ENCODE measurements at places on chromosomes 2 and 18.

- DNase-seq = no peak
Observed at GRCh38 chr2:239957681-239958472, 67.3 kb downstream of the NDUFA10 start.

DNA sequence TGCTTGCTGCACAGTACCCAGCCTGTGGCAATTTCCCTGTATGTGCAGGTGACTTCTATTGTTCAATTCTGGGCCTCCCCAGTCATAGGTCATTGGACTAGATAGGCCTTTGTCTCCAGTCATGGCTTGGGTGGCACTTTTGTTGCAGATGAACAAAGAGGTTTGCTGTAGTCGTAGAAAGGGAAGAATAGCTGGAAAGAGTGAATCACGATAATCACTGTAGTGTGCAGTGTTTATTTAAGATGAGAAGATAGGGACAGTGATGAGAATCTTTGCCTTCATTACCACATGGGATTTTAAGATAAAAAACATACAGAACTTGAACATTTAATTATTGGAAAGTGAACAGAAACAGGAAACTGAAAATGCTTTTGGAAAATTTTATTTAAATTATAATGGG lies 156.1 kb upstream of the CYRIA start:
- no peak for DNase-seq

DNA sequence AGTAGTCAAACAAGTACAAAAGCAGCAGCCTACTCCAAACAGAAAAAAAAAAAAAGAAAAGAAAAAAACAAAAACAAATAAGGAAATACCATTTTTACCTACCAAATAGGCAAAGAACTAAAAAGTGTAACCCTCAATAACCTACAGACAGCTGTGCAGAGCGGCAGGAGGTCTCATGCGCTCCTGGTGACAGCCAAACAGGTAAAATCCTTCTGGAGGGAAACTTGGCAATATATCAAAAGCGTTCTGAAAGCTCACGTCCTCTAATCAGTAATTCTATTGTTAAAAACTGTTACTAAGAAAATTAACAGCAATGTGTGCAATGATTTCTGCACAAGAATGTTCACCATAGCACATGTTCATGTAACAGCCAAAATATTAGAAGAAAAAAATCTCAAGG lies 105.6 kb downstream of the AFF3 start:
- peak; percentile 4 for DNase-seq

GRCh38 chr2:147553775-147554271 lies 291.0 kb upstream of the ACVR2A start:
- no peak for DNase-seq

GRCh38 chr18:79252904-79253633 lies 142.7 kb upstream of the NFATC1 start:
- no peak for DNase-seq

DNA sequence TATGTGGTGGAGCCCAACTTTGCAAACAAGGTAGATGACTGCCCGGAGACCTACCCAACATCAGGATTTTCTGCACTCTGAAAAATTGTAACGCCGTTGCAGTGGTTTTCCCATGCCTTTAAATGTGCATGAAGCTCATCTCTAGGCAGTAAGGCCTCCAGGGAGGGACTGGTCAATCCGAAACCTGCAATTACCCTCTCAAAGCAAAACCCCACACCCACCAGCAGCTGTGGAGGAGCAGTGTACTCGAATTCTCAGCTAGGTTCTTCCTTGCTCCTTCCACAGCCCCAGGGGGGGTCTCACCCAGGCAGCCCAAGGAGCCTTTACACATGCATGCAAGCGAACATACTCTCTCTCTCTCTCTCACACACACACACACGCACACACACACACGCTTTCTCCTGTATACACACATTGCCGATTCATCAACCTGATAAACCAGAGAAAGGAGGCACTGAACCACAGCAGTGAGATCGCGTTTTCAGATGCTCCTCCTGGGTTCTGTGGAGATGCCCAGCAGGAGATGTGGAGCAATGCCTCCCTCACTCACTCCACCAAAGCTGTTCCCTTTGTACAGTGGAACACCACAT lies 109.2 kb downstream of the VIT start:
- DNase-seq = peak; percentile 90

GRCh38 chr2:108615480-108616090 lies 81.3 kb downstream of the LIMS1 start:
- DNase-seq = no peak

DNA sequence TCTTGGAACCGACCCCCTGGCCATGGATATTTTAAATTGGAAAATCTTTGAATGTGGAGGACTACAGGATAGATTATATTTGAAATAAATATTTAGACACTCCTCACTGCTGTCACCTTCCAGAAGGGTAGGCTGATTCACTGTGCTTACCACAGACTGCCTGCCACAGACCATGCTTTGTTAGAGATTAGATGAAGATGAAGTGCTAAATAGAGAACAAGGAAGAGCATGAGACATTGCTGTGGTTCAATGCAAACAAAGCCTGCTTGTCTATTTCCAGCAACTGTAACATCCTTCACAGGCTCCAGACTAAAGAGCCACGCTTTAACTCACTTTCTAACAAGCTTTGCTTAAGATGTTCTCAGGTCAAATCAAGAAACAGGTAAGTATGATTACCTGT lies 81.0 kb upstream of the TMEM17 start:
- no peak for DNase-seq

DNA sequence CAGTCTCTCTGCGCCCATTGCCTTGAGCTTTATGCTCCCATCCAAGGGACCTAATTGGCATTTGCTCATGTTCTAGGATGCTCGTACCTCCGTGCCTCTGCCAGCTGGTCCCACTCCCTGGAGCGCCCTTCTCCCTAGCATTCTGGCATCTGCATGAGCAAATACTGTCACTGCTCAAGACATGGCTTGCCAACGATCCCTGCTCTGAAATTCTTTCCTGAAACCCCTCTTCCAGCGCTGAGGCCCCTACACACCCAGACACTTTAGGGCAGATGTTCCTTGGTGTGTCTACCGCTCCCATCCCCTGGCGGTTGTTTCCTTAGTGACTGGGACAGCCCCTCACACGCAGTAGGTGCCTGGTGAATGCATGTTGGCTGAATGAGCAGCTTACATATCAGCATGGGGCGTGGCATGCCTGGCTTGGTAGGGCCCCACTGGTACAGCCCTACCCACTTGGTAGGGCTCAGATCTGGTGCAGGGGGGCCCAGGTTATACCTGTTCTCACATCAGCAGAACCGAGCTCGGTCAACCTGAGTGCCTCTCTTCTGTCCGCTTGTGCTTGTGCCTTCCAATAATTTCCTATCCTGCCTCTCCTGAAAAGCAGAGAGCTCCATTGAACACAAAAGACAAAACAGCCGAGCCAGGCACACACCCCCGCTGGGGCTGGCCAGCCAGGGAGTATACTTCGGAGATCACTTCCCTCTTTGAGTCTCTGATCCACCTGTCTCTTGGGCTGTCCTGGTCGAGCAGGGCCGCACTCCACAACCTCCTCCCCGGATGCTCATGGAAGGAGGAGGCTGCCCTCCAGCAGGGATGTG lies 59.2 kb downstream of the INHBB start:
- no peak for DNase-seq

DNA sequence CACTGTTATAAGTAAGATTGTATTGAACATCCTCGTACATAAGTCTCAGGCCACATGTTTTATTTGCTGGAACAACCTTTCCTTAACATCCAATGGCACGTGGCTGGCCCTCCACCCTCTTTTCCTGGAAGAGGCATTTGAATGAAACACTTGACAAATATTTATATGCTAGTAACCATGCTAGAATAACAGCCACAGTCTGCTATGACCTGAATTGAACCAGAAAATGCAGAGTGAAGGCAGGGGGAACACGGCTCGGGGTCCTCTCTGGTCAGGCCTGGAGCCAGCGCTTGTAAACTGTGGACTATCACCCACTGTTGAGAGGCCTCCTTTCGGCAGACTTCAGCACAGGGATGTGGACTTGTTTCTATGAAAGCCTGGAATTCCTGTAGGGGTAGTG lies 198.2 kb upstream of the COPS8 start:
- no peak for DNase-seq

- DNase-seq = no peak
Observed at GRCh38 chr2:184551626-184552025, 46.7 kb upstream of the ZNF804A start.

Measured in NCI-H2227 treated with DMSO at 0.1 percent for 48 hours (cell line).